ENCODE measurements at places on chromosomes 11 and 22. TPM values are rescaled to one million over a fixed set of nuclear protein-coding genes. Genes with fewer than 3 reads are reported as not detected.

Gene UPK3A
- not detected for polyA plus RNA-seq

Gene NLRP14
- not detected for polyA plus RNA-seq

Gene MS4A15
- not detected for polyA plus RNA-seq

Gene C11orf68
- polyA plus RNA-seq: 17.0 TPM

Gene CENPM
- polyA plus RNA-seq: 40.1 TPM

Gene OR5T3
- polyA plus RNA-seq: not detected

Gene ACTN3
- polyA plus RNA-seq: not detected

Gene UBXN1
- 117 TPM for polyA plus RNA-seq

Gene KCNE3
- polyA plus RNA-seq: 0.23 TPM

Gene LIF
- 44.3 TPM for polyA plus RNA-seq

Gene HTATIP2
- polyA plus RNA-seq: 252 TPM

Gene RBFOX2
- 30.3 TPM for polyA plus RNA-seq

Gene MS4A6E
- not detected for polyA plus RNA-seq

Gene MRGPRE
- not detected for polyA plus RNA-seq

Gene PKDREJ
- not detected for polyA plus RNA-seq

Gene OR52I2
- polyA plus RNA-seq: not detected

Gene FAM180B
- polyA plus RNA-seq: 0.07 TPM

Gene KCNK4
- polyA plus RNA-seq: 0.12 TPM

Gene PLAAT2
- 0.14 TPM for polyA plus RNA-seq

Gene SAA2
- polyA plus RNA-seq: not detected

Gene PLAAT5
- 0.08 TPM for polyA plus RNA-seq

Gene RAG2
- not detected for polyA plus RNA-seq

Gene UBQLN3
- not detected for polyA plus RNA-seq

Gene OR52E8
- not detected for polyA plus RNA-seq

Gene CACNA1I
- polyA plus RNA-seq: 0.17 TPM

Gene RBM4
- 168 TPM for polyA plus RNA-seq

Gene CALCA
- polyA plus RNA-seq: not detected

Gene MRGPRX3
- not detected for polyA plus RNA-seq

Gene ADAMTS8
- polyA plus RNA-seq: 0.33 TPM

Gene ADORA2A
- 1.5 TPM for polyA plus RNA-seq

Gene SLCO2B1
- polyA plus RNA-seq: 4.5 TPM

Gene GNAZ
- polyA plus RNA-seq: 2.1 TPM

Gene EFCAB6
- polyA plus RNA-seq: 0.47 TPM

Gene RNF169
- 6.2 TPM for polyA plus RNA-seq

Data from A549 (cell line).